Muscle of leg (tissue), 16 donors: ENCODE measurements at places on chromosomes 4 and X. TPM values are rescaled to one million over a fixed set of nuclear protein-coding genes. Genes with fewer than 3 reads are reported as not detected.

CLDN34 gene
- not detected for polyA plus RNA-seq

MAGEA8 gene
- not detected for polyA plus RNA-seq

PWWP3B gene
- 14.7 TPM for polyA plus RNA-seq

USP53 gene
- polyA plus RNA-seq, result 8.2 TPM

TDO2 gene
- 0.29 TPM for polyA plus RNA-seq

AWAT2 gene
- not detected for polyA plus RNA-seq

SULT1E1 gene
- 27.8 TPM for polyA plus RNA-seq

ESX1 gene
- polyA plus RNA-seq, result not detected

PGRMC1 gene
- 101 TPM for polyA plus RNA-seq

TEX13C gene
- polyA plus RNA-seq, result not detected

NPNT gene
- 128 TPM for polyA plus RNA-seq

IKBKG gene
- polyA plus RNA-seq, result 12.2 TPM

SMIM14 gene
- 14.7 TPM for polyA plus RNA-seq

GAGE13 gene
- polyA plus RNA-seq, result not detected

MAGEA9 gene
- not detected for polyA plus RNA-seq

HS6ST2 gene
- 32.4 TPM for polyA plus RNA-seq

DNA sequence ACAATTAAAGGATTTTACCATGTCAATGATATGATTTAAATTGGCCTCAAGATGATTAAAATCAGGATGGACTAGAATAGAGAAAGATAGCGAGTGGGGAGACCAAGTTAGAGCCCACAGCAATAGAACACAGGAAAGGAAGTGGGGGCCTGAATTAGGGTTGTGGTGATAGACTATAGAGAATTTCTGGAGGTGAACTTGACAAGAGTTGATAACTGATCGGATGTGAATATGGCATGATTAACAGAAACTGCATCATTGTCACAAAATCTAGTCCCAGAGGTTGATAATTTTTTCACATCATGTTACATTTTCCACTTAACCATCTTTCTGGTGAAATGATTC, 26.3 kb upstream of the TRPC3 start:
- no peak for DNase-seq

- peak; percentile 37 for DNase-seq
Observed at GRCh38 chr4:153207567-153207966, 3.3 kb downstream of the TRIM2 start.

DNA sequence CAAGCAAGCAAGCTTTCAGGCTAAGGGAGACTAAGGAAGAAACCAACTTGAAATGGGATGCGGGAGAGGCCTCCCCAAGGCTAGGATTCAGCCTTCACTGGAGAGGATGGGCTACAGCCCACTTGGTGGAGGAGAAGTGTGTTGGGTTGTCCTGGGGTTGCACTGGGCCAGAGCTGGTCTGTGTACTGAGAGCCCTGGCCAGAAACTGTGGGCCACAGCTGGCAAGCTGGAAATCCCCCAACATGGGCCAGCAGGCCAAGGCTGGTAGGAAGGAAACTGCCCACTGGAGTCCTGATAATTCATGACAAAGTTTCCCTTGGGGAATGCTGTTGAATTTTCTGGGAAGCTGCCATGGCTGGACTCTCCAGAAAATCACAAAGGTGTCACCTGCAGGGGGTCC, 188.0 kb upstream of the S100G start:
- no peak for DNase-seq

- no peak for DNase-seq
Observed at GRCh38 chrX:131843987-131844386, 179.1 kb upstream of the STK26 start.

GRCh38 chr4:129342819-129343408, 247.0 kb downstream of the C4orf33 start:
- DNase-seq, result peak; percentile 65

- DNase-seq, result peak; percentile 63
Observed at GRCh38 chr4:2364654-2365053, 53.8 kb downstream of the ZFYVE28 start.

DNA sequence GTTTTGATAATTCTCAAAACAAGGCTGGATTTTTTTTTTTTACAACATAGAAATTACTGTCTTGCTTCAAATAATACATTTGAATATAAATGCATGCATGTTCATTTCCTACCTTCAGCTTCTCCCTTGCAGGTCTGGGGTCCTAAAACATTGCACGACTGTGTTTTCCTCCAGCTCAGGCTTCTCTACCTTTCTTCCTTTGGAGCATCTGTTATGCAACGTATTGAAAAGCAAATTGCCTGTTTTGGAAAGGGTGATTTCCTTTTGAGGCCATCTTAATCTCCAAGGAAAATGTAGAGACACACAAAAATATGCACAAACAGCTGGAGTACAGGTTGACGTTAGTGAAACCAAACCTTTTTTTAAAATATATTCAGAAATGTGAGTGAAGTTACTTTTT, 115.6 kb upstream of the TLL1 start:
- DNase-seq, result peak; percentile 80

- DNase-seq, result no peak
Observed at GRCh38 chr4:169332583-169332982, 61.8 kb upstream of the SH3RF1 start.

DNA sequence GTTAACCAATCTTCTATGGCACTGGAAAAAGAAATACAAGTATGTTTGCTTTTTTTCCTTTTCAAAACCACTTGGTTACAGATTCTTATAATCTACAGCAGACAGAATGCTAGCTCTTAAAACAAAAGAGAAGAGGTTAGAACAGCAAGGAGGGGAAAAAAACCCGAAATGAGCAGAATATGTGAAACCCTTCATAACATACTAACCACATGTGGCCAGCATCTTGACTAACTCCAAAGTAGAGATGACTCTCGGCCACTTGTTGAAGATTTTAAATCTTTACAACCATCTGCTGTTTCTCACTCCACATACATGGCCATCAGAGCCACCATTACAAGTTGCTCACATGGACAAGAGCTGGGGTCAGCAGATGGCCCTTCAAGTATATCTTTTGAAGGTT, 100.3 kb downstream of the PAPSS1 start:
- no peak for DNase-seq

GRCh38 chr4:24605216-24605615, 20.9 kb upstream of the DHX15 start:
- DNase-seq, result no peak

DNA sequence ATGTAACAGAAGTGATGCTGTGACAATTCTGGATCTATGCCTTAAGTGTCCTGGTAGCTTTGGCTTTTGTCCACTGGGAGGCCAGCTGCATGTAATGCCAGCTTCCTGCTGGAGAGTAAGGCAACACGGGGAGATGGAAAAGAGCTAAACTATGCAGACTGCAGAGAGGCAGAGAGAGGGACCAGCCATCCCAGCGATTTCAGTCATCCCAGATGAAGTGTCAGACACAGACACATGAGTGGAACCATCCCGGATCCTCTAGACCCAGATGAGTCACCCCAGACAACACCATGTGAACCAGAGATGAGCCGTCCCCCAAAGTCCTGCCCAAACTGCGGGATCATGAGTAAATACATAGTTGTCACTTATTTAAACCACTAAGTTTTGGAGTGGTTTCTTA, 14.6 kb downstream of the SRPX start:
- no peak for DNase-seq

DNA sequence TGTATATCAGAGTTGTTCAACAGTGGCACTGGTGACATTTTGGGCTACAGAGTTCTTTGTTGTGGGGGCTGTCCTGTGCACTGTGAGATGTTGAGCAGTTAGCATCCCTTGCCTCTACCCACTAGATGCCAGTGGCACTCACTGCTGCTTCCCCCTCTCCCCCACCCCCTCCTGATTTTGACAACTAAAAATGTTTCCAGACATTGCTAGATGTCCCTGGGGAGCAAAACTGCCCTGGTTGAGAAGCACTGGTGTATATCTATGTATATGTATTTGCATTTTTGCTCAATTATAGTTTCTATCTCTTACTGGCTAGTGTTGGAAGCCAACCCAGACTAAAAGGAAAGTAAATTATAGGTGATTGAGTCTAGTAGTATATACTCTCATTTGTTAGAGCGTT, 2.4 kb downstream of the TMEM131L start:
- no peak for DNase-seq

DNA sequence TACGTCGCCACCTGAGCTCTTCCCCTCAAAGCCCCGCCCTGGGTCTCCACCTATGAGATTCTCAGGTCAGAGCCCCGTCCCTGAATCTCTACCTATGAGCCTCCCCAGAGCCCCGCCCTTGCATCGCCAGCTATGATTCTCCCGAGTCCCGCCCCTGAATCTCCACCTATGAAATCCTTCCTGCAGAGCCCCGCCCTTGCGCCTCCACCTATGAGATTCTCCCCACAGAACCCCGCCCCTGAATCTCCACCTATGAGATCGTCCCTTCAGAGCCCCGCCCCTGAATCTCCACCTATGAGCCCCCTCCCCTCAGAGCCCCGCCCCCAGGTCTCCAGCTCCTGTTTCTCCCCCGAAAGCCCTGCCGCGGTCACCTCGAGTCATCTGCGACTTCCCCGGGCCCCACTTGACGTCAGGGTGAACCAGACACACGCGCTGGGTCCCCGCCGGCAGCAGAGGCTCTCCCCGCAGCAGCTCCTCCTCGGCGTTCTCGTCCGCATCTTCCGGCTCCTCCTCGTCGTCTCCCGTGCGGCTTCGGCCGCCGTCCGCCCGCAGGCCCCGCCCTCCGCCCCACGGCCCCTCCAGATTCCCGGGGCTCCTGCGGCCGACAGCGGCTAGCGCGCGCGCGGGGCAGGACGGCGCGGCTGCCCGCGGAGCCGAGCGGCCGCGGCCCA, 393 bp downstream of the GTPBP6 start:
- peak; percentile 99 for DNase-seq

- no peak for DNase-seq
Observed at GRCh38 chr4:110104661-110105060, 93.8 kb downstream of the ELOVL6 start.

DNA sequence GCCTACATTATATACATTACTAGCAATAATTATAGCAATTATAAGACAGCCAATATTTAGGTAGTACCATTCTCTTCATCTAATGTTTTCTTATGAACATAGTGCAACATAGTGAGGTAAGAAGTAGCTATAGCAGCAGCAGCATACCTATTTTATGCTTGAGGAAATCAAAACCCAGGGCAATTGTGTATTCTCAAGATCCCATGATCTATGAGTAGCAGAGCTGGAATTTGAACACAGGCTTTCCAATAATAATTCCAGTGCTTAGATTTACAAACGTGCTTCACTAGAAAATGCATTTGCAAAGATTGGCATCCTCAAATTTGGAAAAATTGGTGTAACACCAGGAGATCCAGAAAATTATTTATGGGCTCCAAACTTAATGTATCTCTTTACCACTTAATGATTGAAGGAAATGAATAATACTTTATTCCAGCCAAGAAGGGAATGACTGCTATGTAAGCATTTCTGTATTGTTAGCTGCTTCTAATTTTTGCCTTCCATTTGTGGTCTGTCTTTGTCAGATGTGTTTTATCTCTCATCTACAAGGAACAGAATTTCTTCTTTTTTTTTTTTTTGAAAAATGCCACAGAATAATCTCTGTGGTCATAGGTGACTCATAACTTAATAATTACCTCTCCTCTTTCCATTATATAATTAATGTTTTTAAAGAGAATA, 451.1 kb downstream of the ARAP2 start:
- DNase-seq, result no peak

DNA sequence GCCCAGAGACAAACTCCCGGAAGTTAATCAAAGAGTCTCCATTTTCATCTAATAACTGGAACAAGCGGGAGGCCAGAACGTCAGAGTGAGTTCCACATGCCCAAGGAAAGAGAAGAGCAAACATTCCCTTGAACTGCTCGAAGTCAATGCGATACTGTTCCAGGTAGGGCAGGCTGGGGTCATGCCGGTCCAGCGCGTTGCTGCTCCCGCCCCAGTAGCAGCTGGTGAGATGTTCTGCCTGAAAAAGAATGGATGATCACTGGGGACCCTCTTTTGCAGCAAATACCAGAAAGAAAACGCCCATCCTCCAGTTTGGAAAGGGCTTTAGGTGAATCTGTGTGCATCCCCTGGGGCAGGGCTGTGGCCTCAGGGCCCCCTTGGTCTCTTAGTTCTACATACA, 65.2 kb upstream of the UCP1 start:
- no peak for DNase-seq

DNA sequence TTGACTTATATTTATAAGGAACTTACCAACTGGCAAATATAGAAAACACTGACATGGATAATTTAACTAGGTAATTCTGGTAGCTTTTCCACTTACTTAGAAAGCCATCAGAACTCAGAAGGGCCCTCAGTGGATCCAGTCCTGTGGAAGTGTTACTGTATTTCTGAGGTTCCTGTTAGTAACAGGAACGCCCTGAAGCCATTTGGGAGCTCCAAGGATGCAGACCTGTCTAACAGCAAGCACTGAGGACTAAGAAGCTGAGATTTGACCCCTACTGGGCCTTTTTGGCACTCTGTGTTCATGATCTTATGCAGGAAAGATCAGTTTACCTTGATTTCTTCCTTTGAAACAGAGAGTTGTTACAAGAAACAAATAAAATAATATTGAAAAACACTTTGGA, 46.0 kb upstream of the TLL1 start:
- DNase-seq, result no peak

DNA sequence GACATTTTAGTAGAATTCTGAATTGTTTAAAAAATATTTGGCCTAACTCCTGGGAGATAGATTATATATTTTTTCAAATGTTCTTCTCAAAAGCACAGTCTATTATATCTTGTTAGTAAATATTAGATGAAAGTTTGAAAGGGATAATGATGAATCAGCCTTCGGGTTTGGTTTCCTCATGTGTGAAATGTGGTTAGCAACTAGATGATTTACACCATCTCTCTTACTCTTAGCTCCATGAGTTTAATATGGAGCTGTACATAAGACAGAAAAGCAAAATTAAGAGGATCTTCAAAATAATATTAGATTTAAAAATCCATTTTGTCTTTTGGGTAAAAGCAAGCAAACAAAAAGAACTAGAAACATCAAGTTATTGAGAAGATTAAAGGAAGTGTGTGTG, 120.8 kb upstream of the SFRP2 start:
- no peak for DNase-seq

DNA sequence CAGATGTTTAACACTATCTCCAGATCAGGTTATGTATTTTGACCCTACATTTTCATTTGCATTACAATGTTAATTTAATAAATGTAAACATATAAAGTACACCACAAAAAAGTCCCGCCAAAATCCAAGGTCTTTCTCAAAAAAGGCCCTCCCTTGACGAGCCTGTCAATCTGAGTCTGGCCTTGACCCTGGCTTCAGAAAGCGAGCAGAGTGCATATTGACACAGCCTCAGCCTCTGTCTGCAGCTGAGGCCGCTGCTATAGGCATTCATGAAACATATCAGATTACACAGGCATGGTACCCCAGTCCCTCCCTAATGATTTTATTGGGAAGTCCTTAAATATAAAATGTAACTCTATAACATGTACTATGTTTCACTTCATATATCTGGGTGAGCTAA, 6.2 kb downstream of the MBNL3 start:
- DNase-seq, result no peak

DNA sequence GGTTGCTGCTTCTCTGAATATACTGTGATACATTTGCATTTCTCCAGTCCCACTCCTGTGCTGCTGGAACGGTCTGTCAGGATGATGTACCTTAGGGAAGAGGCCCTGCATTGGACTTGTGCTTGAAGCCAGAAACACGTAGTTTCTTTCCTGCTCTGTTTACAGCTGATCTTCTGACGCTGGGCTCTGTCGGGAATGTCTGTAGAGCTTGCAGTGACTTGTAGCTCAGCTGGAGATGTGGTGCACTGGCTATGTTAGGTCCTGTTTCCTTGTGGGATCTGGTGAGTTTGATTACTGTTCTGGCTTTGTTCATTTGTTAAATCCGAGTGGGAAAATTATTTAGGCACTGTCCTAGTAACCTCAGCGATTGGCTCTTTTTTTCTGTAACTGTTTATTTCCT, 137.2 kb upstream of the WDR1 start:
- no peak for DNase-seq

- peak; percentile 76 for DNase-seq
Observed at GRCh38 chr4:183398298-183399125, 45.9 kb upstream of the CDKN2AIP start.
